Activated CD8-positive, alpha-beta memory T cell treated with anti-CD3 and anti-CD28 coated beads, Interleukin-2, amount 50 U/mL, for 48 hours (primary cell): ENCODE measurements at places on chromosomes 13 and 19.

- no peak for DNase-seq
Measured at GRCh38 chr13:79593121-79593520, 112.2 kb downstream of the NDFIP2 start.

DNA sequence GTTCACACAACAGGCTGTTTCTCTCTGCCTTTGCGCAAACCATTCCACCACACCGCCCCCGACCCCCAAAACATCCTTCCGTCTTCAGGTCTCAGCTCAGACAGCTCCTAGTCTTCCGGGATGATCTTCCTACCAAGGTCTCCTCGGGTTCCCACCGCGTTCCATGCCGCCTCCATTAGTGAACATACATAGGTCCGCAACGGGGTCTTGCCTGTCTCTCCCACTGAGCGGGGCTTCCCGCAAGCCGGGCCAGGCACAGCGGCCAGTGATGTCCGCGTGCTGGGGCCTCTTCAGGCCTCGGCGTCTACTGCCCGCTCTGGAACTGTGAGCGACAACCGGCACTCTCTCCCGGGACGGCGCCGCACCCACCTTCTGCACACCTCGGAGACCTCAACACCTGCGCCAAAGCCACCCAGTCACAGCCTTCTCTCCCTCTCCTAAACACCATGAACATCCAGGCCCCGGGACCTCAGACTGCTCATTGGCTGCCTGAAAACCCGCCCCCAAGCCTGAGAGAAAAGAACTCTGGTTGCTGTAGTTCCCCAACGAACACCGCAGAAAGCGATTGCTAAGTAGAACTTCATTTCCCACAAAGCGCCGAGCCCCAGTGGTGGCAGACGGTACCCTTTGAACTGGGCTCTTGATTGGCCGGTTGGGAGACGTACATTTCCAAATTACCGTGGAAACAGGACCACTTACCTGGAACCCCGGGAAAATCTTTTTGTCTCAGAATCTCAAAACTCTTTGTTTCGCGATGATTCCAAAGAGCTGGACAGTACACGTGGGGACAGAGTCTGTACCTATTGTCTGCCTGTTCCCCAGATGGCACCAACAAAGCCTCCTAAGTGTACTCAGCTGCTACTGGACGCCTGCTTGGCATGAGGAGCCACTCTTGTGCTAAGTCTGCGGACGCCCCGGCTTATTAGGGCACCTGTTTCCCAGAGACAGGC is 9.5 kb downstream of the DYRK1B start:
- DNase-seq: peak; percentile 89

GRCh38 chr13:31885994-31886393 is 145.6 kb upstream of the FRY start:
- DNase-seq: no peak

GRCh38 chr13:109415057-109415456 is 371.3 kb downstream of the IRS2 start:
- no peak for DNase-seq

GRCh38 chr13:48876289-48876688 is 99.4 kb upstream of the FNDC3A start:
- DNase-seq: no peak

DNA sequence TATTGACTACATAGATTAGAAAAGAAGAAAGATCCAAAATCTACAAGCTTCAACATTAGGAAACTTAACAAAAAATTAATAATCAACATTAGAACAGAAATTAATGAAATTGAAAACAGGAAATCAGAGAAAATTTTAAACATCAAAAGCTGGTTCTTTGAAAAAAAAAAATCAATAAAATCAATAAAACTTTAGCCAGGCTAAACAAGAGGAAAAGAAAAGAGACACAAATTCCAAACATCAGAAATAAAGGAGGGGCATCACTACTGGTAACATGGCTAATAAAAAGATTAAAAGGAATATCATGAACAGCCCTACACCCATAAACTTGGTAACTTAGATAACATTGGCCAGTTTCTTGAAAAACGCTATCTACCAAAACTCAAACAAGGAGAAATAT is 110.2 kb downstream of the ATP11A start:
- DNase-seq: no peak

- DNase-seq: no peak
Measured at GRCh38 chr13:93865235-93865634, 614.2 kb downstream of the DCT start.

- no peak for DNase-seq
Measured at GRCh38 chr19:55642153-55643002, 1.1 kb upstream of the ZNF581 start.
